ENCODE measurements at places on chromosomes 2 and 18.

GRCh38 chr18:35123811-35124210 lies 82.6 kb downstream of the MAPRE2 start:
- no peak for DNase-seq

DNA sequence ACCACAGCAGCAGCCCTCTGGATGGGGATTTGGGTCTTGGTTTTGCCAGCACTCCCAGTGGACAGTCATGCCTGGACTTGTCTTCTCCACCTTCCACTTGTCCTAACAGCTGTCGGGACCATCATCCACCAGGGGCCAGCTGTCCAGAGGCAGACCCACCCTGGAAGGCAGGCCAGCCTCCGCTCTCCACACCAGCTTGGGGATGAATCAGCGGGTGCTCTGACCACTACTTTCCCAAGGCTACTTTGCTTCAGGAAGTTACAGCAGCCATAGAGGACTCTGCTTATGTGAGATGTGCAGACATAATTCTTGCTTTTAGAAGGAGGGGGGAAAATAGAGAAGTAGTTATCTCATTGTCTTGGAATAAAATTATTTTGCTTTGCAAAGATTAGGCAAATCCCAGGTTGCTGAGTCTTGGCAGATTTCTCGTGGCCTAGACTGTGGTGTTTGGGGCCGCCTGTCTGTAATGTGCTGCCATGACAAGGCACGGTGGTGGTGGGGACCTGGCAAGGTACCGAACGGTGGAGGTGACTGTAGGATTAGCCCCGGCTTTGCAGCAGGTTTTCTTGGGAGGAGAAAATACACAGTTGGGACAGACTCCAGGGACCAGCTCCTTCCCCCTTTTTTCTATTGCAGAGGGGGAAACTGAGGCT lies 148.7 kb downstream of the AGAP1 start:
- no peak for DNase-seq

DNA sequence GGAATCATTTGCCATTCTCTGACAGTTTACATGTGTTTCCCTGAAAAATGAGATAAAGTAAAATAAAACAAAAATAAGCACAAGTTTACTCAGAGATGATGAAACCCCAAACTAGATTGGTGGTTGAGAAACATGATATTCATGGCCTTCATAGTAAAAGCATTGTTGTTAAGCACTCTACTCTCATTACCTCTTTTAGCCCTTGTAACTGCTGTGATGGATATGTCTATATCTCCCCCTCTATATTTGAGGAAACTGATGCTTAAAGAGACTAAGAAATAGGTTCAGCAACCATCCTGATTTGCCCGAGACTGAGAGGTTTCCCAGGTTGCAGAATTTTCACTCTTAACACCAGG lies 33.9 kb upstream of the GALNT3 start:
- no peak for DNase-seq

DNA sequence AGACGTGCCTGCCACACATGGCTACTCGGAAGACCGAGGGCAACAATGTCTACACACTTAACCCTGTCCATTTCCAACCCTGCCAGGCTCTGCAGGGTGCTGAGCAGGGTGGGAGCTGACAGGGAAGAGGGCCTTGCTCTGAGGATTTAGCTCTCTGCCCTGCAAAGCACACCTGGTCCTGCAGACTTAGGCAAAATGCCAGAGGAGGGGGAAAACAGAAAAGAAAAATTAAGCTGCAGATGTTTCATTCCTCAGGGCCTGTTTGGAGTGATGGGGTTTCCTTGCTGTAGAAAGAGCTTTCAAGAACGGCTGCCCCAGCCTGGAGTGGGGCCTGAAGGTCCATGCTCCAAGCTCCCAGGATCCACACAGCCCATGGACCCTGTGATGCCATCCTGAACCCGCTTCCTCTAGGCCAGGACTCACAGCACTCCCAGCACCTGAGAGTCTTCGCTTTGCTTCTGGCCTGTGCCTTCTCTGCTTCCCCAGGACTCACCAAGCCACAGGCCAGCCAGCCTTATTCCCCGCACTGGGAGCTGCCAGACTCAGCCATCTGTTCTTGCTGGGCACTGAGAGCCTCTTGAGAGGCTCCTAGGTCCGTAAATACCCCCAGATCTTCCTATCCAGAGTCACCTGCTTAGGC lies 9.1 kb upstream of the TEX51 start:
- DNase-seq: no peak

DNA sequence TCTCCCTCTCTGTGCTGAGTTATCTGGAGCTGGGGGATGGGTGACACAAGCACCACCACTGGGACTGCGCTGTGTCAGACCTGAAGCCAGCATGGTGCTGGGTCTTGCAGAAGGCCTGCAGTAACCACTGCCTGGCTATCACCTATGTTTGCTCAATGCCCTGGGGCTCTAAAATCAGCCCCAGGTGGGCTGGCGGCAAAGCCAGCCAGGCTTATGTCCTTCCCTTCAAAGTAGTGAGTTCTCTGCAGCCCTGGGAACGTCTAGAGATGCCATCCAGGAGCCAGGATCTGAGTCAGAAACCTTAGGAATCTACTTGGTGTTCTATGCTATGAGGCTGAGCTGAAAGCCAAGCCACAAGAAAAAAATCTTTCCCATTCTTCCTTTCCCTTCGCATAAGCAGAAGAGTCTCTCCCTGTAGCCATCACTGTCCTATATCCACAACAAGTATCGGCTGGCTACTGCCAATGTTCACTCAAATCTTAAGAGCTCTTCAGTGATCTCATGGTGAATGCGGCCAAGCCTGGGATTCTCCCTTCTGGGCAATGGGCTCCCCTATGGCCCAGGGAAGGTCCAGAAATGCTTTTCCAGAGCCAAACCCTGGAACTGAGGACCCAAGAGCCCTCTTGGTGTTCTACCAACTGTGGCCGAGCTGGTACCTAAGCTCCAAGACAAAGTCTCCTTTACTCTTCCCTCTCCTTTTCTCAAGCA lies 248.7 kb downstream of the ZNF385B start:
- no peak for DNase-seq

DNA sequence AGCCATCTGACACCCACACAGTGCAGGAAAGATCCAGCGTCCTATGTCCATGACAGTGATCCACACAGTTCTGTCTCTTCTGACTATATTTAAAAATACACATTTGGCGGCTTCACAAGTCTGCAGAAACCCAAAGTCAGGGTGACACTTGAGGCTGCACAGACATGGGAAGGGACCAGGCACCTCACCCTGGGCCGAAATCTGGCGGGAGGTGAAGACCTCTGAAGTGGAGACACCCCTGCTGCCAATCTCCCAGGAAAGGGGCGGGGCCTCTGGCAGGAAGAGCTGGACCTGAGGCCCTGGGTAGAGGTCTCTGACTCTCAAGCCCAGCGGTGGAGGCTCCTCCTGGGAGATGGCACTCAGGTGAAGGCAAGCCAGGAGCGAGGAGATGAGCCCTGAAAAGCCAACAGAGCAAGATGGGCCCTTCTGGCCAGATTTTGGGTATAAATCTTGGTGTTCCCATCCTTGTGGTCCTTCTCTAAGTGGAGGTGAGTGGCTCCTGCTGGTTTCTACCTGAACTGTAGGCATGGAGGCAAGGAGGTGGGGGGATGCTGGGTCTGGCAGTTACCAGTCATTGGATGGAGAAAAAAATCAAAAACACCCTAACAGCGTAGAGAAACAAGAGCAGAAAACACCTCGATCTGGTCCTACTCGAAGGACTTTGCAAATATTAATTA lies 248.4 kb downstream of the HDAC4 start:
- no peak for DNase-seq

- DNase-seq: no peak
These were observed 66.2 kb downstream of the ATOH8 start for GRCh38 chr2:85819811-85820510.

DNA sequence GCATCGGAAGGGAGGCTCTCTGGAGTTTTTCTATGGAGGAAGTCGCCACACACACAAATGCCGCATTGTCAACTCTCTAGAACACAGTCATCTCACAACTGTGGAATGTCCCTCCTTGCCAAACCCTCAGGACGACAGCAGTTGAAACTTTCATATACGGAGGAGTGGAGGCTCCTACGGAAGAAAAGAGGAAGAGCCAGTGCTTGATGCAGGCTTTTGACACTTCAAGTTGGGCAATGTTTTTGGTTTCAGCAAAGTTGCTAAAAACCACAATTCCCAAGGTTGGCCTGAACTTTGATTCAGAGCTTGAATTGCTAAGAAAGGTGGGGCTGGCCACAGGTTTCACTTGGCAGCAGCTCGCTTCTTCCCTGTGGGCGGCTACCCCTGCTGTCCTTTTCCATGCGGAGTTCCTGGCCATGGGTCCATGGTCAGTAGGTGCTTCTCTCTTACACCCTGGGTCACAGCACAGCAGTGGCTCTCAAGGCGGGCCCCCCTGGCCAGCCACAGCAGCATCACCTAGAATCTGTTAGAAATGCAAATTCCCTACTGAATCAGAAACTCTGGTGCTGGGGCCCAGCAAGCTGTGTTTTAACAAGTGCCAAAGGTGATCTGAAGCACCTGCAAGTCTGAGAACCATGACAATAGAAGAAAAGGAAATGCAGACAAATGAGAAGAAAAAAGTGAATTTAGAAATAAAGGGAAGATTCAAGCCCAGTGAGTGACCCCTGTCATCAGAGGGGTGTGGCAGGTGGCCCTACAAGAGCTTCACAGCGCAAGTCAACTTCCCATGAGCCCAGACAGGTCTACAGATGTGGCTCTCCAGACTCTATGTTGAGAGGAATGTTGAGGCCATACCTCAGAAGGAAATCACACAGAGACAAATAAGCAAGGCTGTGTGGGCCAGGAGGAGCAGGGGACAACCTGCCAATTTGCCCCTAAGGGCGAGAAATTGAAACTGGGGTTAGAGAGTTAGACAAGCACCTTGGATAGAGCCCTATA lies 856.4 kb downstream of the RNF144A start:
- DNase-seq: peak; percentile 60

- no peak for DNase-seq
These were observed 46.3 kb downstream of the ARHGEF4 start for GRCh38 chr2:130882991-130883390.

GRCh38 chr2:234958311-234958710 lies 6.5 kb downstream of the SH3BP4 start:
- no peak for DNase-seq

GRCh38 chr2:73920577-73921545 lies 5.8 kb upstream of the DGUOK start:
- DNase-seq: no peak

- peak; percentile 91 for DNase-seq
These were observed 6.8 kb upstream of the SNED1 start for GRCh38 chr2:240991378-240992263.

GRCh38 chr18:23809415-23809814 lies 120.2 kb downstream of the LAMA3 start:
- no peak for DNase-seq

GRCh38 chr2:181095486-181095885 lies 115.1 kb downstream of the UBE2E3 start:
- DNase-seq: no peak

DNA sequence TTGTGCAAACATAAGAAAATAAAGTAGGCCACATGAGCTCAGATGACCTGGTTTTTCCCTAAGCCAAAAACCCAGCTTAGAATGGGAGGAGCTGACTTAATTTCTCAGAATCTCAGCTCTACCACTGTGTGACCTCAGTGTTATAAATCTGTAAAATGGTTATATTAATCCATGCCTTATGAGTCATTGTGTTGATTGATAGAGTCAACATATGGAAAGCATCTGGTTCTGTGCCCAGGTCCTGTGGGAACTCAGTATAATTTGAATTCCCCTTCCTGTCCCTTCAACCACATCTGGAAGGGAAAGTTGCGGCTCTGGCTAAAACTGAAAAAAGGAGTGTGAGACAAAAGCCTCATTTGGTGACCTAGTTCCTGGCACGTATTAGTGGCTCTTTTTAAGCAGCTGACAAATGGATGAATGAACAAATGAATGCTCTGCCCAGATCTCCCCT lies 25.7 kb downstream of the TMEM177 start:
- no peak for DNase-seq

DNA sequence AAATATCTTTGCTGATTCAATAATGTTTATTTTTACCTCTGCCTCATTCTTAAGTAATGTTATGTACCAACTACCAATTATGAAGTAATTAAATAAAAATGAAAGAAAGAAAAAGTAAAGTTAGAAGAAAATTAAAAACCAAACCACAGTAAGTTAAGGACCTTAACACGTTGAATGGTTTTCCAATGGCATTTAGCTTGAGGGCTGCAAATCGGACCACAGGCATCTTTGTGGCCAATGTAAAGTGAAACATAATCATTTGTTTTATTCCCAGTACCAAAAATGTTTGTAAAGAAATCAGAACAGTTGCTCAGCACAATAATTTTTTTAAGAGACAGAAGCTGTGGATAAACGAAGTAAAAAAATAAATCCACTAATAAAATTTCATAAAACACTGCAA lies 1455.5 kb upstream of the ZEB2 start:
- no peak for DNase-seq

DNA sequence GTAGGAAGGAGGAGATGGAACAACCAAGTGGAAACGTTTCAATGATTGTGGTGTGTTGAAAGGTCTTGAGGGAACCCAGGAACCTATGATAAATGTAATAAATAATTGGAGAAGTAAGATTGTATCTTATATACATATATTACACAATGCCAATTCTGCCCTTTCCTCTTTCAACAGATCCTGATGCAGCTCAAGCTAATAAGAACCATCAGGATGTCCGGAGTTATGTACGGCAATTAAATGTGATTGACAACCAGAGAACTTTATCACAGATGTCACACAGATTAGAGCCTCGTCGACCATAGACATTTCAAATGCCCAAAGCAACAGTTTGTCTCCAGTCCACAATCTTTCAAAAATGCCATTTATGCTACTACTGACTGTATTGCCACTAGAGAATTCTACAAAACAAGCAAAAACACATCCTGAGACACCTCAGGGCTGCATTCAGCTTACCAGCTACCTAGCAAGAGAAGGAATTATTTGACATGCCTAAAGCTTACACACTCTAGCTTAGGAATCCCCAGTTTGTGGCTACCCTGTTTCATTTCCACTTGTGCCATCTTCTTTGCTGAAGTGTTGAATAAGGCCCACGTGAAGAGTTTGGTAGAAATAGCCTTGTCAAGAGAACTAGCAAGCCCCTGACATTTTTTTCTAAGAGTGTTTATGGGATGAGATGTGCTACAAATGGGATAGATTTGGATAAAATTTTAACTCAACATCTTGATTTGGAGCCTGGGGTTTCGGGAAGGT lies 24.0 kb upstream of the MAP3K20 start:
- DNase-seq: no peak

- no peak for DNase-seq
These were observed 55.7 kb downstream of the CCDC93 start for GRCh38 chr2:117958186-117958585.

GRCh38 chr2:109129356-109129920 lies 433 bp downstream of the SH3RF3 start:
- DNase-seq: peak; percentile 64

DNA sequence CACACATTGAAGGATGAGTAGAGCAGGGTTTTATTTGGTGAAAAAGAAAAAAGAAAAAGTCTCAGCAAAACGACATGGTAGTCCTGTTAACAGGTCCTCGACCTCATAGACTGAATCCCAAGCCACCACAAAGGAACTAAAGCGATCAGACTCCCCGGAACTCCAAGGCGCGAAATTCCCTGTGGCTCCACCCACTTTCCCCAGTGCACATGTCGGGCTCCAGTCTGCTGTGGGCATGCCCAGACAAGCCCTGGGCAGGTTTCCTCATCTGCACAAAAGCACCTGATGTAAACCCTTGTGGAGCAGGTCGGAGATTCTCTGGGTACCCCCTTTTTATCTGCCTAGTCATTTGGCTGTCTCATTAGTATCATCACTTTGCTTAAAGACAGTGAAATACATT lies 170.7 kb upstream of the FSIP2 start:
- no peak for DNase-seq

GRCh38 chr2:84908948-84909713 lies 3.7 kb downstream of the TMSB10 start:
- no peak for DNase-seq

All from urothelium cell line (cell line).